ENCODE measurements at places on chromosomes 1 and 21. TPM values are rescaled to one million over a fixed set of nuclear protein-coding genes. Genes with fewer than 3 reads are reported as not detected.

Gene RRP15
- total RNA-seq, result 44.0 TPM

Gene FAM163A
- not detected for total RNA-seq

Gene NFASC
- not detected for total RNA-seq

Gene PNRC2
- total RNA-seq, result 59.0 TPM

Gene RNF223
- total RNA-seq, result 5.0 TPM

Gene CLIC6
- 0.42 TPM for total RNA-seq

Gene OR2L5
- not detected for total RNA-seq

Gene SIPA1L2
- 1.5 TPM for total RNA-seq

Gene SLC44A3
- 32.0 TPM for total RNA-seq

Gene PEAR1
- 3.0 TPM for total RNA-seq

Gene NBPF9
- 31.1 TPM for total RNA-seq

Gene SLC1A7
- total RNA-seq, result not detected

Gene PLA2G2A
- not detected for total RNA-seq

Gene RAB3B
- 0.49 TPM for total RNA-seq

Gene MIS18A
- total RNA-seq, result 13.7 TPM

Gene CFAP126
- not detected for total RNA-seq

Gene HSD3B1
- total RNA-seq, result not detected

Gene ZNF593
- 23.1 TPM for total RNA-seq

Gene TNFRSF1B
- total RNA-seq, result 1.3 TPM

Gene TTLL7
- total RNA-seq, result 9.0 TPM

Gene RUNX1
- 61.1 TPM for total RNA-seq

Gene IGSF21
- not detected for total RNA-seq

Gene RXFP4
- total RNA-seq, result not detected

Gene WNT4
- 2.4 TPM for total RNA-seq

Gene PADI1
- total RNA-seq, result 4.5 TPM

Gene DIRAS3
- 8.1 TPM for total RNA-seq

Gene ZMPSTE24
- 62.0 TPM for total RNA-seq

Gene RIT1
- total RNA-seq, result 34.7 TPM

Gene LRRC8B
- 42.9 TPM for total RNA-seq

Gene ZFP69B
- total RNA-seq, result 4.5 TPM

Gene PTP4A2
- total RNA-seq, result 337 TPM

Gene KRTAP10-4
- not detected for total RNA-seq

Gene PEX19
- total RNA-seq, result 64.0 TPM

Gene AIM2
- not detected for total RNA-seq

Gene OR2M3
- total RNA-seq, result not detected

All from Calu3 (cell line).